NCI-H774 (cell line): ENCODE measurements at places on chromosomes 6 and 20.
A peak's percentile ranks its signal among the peaks of the same experiment; 100 is the strongest.

DNA sequence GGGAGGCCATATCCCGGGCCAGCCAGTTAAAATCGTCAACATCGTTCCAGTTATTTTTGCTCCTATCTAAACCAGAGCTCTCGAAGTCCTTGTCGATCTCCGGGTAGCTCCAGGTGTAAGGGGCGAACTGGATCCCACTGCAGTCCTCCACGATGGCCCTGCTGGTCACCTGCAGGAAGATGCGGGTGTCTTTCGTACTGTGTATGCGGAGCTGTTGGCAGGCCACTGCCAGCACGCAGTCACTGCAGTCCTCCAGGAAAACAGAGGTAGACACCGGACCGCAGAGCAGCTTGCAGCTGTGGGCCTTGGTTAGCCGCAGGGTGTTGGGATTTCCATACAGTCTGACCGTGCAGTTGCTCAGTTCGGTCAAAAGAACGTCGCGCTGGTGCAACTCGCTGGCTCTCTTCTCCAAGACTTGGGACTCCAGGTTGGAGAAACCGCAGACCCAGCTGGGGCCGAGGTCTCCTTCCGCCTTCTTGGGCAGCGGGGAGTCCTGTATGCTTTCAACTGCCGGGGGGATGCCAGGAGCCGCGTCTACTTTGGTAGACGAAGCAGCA lies 742 bp downstream of the TBCC start:
- DNase-seq, result no peak

DNA sequence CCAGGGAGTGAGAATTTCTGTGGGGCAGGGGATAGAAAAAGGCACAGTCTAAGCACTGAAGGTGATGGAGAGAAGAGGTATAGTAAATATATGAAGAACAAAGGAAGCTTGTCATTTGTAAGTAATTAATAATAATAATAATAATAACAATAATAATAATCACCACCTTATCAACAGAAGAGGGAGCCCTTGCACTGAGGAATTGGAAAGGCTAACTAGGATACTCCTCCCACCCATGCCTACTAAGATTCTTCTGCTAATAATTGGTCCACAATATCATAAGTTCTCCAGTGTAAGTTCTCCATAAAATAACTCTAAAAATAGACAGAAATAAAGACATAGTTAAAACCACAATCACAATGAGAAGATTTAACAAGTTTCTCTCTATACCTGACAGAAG lies 912 bp upstream of the OR12D3 start:
- no peak for DNase-seq

DNA sequence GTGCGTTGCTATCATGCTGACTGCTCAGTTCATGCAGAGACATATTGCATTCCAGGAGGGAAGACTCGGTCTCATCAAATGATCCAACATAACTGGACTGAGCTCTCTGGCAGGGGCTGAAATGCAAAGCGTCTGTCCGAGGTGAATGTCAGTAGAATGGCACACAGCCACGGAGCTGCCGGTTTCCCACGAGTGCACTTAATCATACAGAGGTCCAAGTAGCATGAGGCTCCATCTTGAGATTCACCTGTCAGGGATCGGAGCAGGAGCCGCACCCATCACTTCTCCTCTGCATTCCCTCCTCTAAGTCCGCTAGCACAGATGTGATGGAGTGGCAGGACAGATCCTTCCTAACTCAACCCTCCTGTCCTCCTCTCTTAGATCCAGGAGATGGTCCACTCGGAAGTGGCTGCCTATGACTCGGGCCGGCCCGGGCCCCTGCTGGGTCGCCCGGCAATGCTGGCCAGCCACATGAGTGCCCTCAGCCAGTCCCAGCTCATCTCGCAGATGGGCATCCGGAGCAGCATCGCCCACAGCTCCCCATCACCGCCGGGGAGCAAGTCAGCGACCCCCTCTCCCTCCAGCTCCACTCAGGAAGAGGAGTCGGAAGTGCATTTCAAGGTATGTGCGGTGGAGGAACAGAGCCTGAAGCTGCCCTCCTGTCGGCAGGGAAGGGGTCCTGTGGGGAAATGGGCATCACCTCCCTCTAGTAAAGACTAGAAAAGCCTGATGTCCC lies 135.9 kb downstream of the JPH2 start:
- no peak for DNase-seq

DNA sequence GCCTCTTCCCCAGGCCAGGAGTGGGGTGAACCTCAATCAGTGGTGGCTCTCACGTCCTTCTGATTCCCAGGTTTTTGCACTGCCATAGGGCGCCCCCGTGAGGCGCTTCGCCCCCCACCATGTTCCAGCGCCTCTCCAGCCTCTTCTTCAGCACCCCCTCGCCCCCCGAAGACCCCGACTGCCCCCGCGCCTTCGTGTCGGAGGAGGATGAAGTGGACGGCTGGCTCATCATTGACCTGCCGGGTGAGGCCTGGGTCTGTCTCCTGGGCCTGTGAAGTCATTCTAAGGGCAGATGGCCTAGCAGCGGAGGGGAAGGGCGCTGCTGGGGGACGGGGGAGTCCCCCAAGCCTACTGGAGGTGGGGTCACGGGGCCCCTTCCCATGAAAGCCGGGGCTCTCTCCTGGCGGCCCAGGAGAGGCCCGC lies 4.5 kb downstream of the TP53INP2 start:
- peak; percentile 33 for DNase-seq

DNA sequence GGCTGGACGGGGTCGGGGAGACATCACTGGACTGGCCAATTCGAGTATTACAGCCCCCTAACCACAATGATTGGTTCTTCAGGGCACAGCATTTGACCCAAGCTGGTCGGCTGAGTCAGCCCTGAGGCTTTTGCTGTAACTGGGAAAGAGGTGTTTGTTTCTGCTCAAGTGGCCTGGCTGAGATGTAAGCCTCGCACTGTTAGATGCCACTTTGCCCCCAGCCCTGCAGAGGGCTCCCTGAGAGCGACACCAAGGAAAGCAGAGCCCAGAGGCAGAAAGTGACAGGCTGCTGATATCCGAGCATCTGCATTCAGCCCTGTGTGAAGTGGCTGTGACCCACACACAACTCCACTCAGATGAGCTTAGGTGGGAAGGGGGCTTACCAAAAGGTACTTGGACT lies 19.4 kb downstream of the ERGIC3 start:
- no peak for DNase-seq

DNA sequence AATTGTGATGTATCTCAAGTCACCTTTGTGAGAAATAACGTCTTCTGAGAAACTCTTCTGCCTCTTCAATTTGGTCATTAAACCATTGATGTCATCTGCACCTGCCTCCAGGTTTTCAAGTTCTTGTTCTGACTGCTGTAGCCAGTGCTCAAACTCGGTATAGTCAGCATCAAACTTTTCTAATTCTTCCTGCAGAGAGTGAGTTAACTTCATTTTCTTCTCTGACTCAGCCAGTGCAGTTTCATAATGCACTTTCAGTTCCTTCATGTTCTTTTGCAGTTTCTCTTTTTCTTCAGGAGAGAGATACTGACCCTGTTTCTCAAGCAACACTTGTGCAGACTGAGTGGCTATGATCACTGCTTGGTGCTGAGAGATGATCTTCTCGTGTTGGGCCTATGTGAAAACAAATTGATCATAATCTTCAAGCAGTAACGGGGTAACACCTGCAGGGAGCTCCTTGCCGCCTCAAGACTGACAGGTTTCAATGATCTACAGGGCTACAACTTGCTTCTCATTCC lies 48.8 kb downstream of the DST start:
- no peak for DNase-seq

DNA sequence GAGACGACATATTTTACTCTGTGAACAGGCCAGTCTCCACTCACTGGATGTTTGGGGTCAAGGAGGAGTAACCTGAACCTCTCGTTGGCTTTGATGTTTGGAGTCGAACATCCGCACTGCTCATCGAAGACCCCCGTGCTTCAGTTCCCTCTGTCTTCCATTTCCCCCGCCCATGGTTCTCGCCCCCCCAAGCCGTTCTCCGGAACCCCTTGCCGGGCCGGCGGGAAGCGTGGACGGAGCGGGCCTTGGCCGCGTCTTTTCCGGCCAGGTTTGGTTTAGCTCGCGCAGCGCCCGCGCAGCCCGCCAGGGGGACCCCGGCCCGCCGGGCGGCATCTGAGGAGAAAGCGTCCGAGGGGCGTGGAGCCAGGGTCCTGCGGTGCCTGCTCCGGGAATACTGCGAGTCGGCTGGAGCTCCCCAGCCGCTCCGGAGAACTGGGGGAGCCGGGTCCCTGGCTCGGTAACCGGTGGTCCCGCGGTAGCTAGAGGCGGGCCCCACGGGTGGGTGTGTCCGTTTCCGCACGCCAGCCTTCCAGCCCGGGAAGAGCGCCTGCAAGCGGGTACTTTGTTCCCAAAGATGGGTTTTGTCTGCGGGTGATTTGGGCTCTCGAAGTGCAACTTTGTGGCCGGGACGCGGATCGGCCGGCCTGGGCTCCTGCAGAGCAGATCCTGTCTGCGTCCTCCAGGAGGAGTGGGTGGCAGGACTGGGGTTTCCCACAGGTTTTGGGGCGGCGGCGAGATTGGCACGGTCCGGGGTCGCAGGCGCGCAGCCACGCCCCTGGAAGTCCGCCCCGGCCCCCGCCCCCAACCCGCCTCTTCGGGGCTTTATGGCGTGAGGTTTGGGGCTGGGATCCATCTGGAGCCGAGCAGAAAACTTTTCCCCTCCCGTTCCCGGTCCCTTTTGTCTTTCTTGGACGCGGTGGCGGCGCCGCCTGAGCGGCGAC lies at the start of gene TMEM200A:
TSS of gene TMEM200A (plus strand) at position 852 of the 941 bp plus-strand sequence. CDS start 74,406 bp downstream, outside the sequence.
- no peak for DNase-seq

DNA sequence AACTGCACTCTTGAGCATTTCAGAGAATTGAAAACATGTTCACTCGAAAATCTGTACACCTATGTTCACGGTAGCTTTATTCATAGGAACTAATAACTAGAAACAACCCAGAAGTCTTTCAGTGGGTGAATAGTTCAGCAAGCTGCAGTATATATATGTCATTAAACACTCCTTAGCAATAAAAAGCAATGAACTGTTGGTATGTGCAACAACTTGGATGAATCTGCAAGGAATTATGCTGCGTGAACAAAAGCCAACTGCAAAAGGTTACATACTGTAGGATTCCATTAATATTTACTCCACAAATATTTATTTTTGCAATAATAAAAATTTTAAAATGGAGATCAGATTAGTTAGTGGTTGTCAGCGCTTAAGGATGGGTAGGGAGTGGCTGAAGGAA lies 22.1 kb upstream of the FKBP1A start:
- DNase-seq, result no peak

DNA sequence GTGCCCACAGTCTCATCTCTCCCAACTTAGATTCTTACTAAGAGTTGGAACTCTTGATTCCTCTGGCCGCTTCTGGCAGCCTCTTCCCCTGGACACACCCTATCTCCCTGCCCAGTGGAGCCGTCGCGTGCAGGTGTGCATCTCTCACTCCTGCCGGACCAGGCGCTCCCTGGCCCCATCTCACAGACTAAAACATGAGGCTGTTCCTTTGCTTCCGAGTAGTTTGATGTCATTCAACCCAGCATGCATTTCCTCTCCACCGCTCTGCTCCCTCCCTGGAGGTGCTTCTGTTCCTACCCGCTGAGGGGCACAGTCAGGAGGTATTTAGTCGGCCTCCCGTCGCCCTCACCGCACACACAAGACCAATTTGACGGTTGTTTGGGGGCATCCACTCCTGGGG lies 228.0 kb upstream of the QKI start:
- DNase-seq, result no peak
